ENCODE measurements at places on chromosomes 1 and 21. TPM values are rescaled to one million over a fixed set of nuclear protein-coding genes. Genes with fewer than 3 reads are reported as not detected.

- DNase-seq, result no peak
These were observed 22.5 kb downstream of the SESN2 start for GRCh38 chr1:28281608-28282425.

DNA sequence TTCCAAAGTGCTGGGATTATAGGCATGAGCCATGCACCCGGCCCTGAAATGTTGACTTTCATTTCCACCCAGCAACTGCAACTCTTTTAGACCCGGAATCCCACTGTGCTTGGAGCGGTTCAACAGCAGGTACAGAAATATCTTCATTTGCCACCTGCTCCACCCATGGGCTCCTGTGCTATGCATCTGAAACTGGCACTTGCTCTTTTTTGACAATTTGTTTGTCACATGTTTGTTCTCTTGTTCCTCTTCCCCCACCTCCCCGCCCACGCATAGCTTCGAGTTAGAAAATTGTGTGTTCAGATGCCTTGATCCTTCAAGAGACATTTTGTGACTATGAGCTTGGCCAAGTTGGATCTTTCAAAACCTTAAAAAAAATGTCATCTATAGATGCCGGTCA is 2.4 kb upstream of the IFNLR1 start:
- DNase-seq, result peak; percentile 92

- no peak for DNase-seq
These were observed 9.8 kb upstream of the SLC19A1 start for GRCh38 chr21:45551783-45552695.

GRCh38 chr21:14273736-14274538 is 58.0 kb downstream of the RBM11 start:
- no peak for DNase-seq

DNA sequence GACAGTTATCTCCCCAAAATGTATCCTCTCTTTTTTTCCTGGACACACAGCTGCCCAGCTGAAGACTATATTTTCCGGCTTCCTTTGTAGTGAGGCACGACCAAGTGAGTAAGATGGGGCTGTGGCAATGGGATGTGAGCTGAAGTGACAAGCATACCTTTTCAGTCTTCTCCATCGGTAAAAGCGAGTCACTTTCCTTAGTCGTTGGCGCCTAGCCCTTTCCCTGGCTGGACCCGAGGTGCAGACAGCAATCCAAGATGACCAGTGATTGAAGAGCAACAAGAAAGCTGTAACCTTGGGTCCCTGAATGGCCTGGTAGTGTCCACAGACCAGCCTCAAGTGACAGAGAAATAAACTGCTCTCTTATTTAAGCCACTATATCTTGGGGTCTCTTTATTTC is 155.2 kb downstream of the NR5A2 start:
- DNase-seq, result no peak

DNA sequence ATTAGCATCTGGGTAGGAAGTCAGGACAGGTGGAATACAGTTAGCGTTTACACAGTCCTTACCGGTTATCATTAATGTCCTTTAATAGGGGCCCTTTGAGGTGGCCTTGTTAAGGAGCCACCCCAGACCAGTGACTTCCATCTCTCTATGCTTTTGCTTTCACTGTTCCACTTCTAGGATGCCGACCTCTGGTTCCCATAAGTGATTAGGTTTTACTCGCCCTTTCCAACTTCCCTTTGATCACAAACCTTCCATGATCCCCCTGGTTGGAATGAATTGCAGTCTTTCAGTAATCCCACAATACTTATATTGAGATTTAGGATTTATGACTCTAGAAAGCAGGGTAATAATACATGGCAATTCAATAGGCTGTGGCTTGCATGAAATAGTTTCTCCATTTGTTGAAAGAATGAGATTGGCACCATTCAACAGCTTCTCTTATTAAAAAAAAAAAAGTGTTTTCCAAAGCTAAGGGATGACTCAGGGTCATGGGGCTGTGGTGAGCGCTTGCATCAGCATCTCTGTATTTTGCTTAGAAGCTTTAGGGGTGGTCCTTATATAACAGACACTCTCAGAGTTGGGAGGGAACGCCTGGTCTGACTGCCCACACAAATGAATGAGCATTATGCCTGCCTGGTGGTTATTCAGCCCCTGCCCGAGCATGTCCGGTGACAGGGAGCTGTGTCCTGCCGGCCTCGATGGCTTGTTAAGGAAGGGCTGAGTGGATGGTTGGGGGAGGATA is 110.5 kb downstream of the CNIH3 start:
- no peak for DNase-seq

- no peak for DNase-seq
These were observed 219.0 kb upstream of the POU3F1 start for GRCh38 chr1:38265293-38266196.

DNA sequence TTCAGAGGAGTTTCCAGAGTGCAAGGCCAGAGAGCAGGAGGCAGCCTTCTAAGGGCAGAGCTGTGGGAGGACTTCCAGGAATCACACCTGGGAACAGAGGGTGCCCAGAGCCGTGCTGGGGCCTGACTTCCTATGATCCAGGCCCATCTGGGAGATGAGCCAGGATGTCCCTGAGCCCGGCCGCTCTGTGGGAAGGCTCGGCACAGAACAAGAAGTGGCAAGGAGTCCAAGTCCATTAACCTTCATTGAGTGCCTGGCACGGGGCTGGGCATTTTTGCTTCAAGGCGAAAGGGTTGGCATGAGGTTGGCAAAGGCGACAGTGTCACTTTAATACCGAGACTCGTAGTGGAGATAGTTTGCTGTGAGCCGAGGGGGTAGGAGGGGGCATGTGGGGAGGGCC is 18.2 kb downstream of the TMEM201 start:
- DNase-seq, result no peak

SLX9 gene
- total RNA-seq, result 61.6 TPM

PRAMEF6 gene
- total RNA-seq, result not detected

DNA sequence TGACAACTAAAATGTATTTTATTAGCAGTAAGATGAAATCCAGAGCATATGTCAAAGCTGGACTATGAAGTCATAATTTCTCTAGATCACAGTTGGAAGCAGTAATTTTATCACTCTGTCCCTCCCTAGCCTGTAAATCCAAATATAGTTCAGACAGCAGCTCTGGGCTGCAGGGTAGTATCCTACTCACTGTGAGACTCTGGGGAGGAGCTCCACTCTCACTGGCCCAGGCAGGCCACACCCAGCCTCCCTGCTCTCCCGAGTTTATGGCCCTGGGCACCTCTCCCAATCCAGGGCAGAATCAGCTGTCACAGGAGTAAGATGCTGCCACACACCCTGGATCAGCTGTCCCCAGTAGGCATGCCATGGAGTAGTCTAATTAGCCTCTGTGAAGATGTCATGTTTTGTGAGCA is 131.1 kb downstream of the HLCS start:
- no peak for DNase-seq

MIXL1 gene
- total RNA-seq, result 2.7 TPM

DNA sequence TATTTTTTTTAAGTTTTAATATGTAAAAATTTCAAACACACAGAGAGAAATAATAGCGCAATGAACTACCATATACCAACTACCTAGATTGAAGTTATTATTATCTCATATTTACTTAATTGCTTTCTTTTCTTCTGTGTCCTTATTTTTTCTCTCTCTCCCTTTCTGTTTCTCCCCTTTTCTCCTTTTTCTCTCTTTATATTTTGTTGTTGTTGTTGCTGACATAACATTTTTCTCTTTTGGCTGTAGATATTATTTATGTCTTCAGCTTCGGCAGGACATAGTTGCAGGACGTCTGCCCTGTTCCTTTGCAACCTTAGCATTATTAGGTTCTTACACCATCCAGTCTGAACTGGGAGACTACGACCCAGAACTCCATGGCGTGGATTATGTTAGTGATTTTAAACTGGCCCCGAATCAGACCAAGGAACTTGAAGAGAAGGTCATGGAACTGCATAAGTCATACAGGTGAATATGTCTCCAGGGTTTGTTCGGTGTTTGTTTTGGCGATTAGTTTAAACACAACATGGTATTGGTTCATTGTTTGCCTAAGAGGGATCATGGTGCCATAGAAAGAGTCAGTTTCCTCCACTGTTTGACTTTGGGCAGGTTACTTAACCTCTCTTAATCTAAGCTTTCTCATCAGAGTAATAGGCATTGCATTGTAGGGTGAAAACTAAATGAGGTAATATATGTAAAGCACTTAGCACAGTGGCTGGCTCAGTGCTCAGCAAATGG is 103.8 kb downstream of the EPB41 start:
- DNase-seq, result no peak

Measured in OCI-LY7 (cell line).